ENCODE measurements at places on chromosomes 1 and 21. TPM values are rescaled to one million over a fixed set of nuclear protein-coding genes. Genes with fewer than 3 reads are reported as not detected.
A peak's percentile ranks its signal among the peaks of the same experiment; 100 is the strongest.

GRCh38 chr1:112718691-112719418 lies 3.7 kb upstream of the PPM1J start:
- no peak for DNase-seq

ACTA1 gene
- 1.6 TPM for polyA plus RNA-seq

EFNA1 gene
- 78.3 TPM for polyA plus RNA-seq

DNA sequence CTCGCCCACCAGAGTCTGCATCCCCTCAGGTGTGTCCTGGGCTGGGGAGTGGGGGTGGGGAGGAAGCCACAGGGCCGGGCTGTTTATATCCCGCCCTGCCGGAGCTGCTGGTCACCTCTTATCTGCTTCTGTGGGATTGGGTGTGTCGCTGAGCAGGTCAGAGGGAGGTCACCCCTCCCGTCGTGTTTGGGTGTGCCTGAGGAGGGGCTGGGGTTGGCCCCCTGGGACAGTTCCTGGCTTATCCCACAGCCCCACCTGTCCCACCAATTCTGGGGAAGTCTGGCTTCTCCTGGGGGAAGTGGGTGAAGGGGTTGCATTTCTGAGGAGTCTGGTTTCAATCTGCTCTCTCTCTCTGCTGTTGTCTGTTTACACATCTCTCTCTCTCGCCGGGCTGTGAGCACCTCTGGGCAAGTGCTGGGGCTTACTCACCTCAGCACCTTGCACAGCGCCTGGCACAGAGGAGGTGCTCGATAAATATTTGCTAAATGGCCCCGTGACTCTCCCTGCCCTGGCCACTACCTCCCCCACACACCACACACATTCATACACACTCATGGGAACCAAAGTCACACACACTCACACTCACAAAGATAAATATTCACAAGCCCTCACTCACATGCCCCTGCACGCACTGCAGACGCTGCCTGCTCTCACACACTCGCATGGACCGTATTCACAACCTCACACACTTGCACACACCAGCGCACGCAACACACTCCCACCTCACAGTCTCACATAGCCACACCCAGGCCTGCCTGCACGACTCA lies 8.3 kb downstream of the ELF3 start:
- DNase-seq = no peak

DNA sequence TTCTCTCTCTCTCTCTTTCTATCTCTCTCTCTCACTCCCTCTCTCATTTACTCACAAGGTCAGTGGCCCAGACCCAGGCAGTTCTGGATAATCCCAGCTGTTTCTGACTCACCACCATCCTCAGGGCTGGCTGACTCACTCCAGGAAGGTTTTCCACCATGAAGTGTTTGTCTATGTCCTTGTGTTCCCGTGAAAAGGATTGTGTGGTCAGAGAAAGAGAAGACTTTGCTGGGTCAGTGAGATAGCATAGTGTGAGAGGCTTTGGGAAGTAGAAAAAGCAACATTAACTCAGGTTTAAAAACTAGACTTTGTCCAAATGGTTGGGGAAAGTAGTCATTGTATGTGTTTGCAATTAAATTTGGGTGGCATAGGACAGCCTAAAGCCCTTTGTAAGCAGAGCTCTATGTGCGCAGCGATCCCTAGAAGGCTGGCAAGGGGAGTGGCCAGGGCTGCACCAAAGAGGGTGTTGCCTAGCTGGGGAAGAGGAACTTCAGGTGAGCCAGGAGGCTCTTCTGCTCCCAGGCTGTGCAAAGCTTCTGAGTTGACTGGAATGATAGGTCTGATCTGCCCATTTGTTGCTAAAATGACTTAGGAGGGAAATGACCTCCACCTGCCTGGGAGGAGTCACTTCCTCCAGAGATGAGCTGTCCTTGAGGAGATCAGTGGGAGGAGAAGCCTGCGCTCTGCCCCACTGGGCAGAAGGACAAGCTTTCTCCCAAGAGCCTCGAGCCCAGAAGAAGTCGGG lies 4.9 kb upstream of the CAPN2 start:
- no peak for DNase-seq

FAM177B gene
- polyA plus RNA-seq = not detected

- no peak for DNase-seq
These were observed 685 bp downstream of the CRTC2 start for GRCh38 chr1:153957744-153958110.

KRTAP19-1 gene
- polyA plus RNA-seq = not detected

RGS4 gene
- polyA plus RNA-seq = 13.5 TPM

- DNase-seq = no peak
These were observed 29.0 kb upstream of the CFHR4 start for GRCh38 chr1:196858811-196859210.

GRCh38 chr1:43858324-43858723 lies 75.3 kb upstream of the ARTN start:
- no peak for DNase-seq

SPRR2A gene
- not detected for polyA plus RNA-seq

- no peak for DNase-seq
These were observed 12.4 kb downstream of the TTC4 start for GRCh38 chr1:54728027-54728426.

DNA sequence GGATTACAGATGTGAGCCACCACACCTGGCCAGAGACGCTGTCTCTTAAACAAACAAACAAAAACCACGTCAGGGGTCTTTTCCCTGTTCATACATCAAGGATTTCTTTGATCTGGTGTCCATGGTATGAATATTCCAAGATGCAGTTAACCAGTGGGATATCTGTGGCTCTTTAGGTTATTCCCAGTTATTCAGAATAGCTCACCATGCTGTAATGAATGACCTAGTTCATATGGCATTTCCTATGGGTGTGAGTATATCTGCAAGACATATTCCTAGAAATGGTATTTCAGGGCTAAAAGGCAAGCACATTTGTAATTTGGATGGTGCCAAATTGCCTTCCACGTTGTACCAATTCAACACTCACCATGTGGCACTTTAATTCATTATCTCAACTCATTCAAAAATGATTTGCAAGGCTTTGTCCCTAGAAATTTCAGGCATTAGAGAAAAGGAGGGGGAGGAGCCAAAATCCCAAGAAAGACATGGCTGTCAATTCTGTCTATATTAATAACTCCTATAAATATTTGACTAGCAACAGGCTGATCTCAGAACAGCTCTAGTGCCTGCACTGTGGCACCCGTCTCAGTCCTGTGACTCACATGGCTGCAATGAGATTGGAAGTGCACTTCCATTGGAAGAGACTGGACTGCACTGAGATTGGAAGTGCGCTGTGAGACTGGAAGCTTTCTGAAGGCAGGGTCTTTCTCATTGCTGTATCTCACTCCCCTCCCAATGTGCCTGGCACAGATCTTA lies 6.0 kb upstream of the STMN1 start:
- no peak for DNase-seq

GRCh38 chr21:45989355-45990048 lies 7.9 kb downstream of the COL6A1 start:
- DNase-seq = no peak

DNA sequence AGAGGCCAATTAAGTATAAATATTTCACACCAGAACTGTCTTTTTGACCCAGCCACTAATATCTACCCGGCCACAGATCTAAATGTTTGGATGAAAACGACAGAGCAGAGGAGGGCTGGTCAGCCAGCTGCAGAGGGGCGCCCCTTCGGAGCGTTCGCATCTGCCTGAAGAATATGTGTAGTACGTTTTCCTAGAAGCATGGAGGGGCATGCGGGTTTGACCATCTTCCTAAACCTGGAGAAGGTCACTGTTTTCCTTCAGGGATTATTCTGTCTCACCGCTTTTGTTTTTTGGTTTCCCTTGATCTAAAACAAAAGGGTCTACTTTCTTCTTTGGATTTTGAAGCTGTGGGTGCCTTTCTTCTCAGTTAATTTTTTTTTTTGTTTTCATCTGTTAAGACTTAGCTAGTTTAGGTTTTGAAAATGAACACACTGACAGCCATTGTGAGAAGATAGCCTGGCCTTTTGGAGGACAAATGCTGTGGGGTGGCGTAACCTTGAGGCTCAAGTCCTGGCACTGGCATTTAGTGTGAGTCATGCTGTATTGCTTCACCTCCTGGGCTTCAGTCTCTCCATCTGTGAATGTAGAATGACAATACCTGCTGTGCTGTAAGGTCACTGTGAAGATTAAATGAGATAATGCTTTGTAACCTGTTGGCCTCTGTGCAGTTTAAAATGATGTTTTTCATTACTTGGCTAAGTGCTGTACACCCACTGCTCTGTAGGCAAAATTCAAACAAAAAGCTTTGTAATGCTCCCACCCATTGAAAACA lies 74.1 kb upstream of the IRF2BP2 start:
- no peak for DNase-seq

DNA sequence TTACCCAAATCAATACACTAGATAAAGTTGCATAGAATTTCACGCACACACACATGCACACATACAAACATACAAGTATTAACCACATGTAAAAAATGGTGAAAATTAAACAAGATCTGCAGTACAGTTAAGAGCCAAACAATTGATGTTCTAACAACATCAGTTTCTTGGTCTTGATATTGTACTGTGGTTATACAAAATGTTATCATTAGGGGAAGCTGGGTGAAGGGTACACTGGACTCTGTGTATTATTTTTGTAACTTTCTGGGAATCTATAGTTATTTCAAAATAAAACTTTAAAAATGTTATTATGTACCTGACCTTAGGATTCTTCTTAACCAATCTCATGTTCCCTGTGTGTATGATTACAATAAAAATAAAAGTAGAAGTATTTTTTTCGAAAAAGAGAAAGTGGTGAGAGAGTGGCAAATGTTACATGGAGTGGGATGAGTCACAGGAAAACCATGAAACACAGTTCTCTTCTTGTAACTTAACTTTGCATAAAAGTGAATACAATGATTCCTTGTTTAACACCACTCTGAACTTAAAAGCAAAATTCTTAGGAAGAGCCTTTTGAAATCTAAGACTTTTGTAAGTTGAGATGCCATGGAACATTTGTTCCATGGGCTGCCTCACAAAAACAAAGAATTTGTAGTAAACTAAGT lies 101.6 kb upstream of the RUNX1 start:
- no peak for DNase-seq

DNA sequence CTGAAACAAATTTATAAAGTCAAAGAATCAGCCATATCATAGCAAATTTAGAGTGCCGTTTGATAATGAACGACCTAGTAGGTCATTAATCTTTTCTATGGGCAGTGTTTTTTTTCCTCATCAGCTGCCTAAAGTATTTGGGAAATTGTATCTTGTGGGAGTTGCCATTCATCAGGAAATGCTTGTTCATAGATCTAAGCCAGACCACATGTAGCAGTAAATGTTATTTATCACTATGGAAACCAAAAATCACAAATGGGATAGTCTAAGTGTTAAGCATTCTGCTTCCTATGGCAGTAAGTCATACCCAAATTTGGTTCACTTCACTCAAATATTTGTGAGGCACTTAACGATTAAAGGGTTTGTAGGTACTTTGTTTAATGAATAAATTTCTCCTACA lies 52.9 kb downstream of the LRRC8D start:
- peak; percentile 67 for DNase-seq

OLIG2 gene
- polyA plus RNA-seq = not detected

GRCh38 chr1:47622776-47623556 lies 185.1 kb downstream of the FOXD2 start:
- DNase-seq = no peak

Data from right renal cortex interstitium (tissue), 3 donors.